ENCODE measurements at places on chromosomes 4 and X.

DNA sequence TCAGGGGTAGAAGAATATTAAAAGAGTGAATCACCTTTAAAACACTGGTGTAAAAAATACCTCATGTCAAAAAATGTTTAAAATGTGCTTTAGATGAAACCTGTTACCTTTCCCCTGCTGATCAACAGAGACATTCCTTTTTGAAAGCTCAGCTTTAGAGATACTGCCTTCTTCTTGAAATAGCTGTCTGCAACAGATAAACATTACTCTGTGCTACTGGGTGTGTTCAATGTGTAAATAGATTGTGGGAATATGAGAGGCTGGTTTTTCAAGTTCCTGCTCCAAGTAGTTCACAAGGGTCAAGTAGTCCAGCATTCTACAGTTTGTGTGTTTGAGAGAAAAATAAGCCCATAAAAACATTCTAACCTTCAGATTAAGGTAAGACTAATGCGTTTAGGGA lies at the start of gene SYTL5:
Gene SYTL5 (plus strand): TSS at position 263 of the 400 bp plus-strand sequence. CDS start 27,337 bp downstream, outside the sequence.
- no peak for DNase-seq

- peak; percentile 56 for DNase-seq
These were observed 6.5 kb upstream of the SMARCA1 start for GRCh38 chrX:129529685-129530281.

DNA sequence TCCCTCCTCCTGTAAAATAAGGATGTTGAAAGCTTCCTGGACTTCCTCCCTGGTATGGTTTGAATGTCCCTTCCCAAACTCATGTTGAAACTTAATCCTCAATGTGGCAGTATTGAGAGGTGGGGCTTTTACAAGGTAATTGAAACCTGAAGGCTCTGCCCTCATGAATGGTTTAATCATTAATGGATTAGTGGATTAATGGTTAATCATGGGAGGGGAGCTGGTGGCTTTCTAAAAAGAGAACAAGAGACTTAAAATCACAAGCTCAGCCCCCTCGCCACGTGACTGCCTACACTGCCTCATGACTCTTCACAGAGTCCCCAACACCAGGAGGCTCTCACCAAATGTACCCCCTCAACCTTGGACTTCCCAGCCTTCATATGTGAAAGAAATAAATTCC lies 124.6 kb upstream of the ANXA3 start:
- DNase-seq: no peak

DNA sequence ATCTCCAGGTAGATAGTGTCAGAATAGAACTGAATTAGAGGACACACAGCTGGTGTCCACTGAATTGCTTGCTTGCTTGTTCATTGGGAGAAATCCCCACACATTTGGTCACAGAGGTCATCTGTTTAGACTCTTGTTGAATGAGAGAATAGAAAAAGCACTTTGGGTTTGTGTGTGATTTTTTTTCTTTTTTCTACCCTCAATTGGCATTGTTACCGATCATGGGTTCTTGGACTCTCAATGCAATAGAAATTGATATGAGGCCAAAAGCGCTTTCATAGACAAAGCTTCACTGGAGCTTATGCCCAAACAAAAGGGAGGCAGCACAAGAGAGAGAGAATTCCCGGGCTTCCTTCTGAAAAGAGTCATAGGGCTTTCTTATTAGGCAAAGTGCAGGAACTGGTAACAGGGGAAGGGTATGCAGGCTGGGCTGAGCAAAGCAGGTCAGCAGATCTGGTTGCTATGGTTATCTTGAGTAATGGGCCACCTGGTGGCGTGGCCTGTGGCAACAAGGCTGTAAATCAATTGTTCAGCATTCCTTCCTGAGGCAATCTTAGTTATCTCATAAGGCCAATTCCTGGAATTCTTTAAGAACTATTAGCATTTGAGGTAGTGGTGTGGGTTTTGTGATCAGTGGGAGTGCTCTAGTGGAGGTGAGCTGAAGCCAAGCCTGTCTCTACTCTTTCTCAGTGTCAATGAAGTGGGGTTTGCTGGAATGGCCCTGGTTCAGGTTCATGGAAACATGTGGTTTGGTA lies 5.3 kb upstream of the GPR82 start:
- DNase-seq: peak; percentile 6

DNA sequence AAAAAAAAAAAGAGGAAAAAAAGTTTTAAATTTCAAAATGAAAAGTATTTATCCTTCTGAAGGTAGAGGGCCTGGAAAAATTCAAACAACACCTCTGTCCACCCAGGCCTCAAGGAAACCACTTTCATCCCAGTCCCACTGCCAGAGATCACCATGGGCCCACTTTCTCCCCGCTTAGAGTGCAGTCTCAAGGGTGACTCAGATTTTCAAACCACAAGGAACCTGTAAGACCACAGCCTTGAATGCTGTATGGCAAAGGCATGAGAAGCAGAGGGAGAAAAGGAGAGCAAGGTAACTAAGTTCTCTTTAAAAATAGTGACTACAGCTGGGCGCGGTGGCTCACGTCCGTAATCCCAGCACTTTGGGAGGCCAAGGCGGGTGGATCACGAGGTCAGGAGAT lies 87.9 kb upstream of the PACRGL start:
- DNase-seq: no peak

DNA sequence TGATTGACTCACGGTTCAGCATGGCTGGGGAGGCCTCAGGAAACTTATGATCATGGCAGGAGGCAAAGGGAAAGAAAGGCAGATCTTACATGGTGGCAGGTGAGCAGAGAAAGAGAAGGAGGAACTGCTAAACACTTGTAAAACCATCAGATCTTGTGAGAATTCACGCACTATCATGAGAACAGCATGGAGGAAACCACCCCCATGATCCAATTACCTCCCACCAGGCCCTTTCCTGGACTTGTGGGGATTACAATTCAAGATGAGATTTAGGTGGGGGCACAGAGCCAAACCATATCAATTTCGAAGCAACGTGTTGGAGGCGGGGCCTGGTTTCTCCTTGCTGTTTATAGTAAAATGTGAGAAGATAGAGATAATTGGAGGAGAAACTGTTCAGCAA lies 167.4 kb downstream of the GABRB1 start:
- no peak for DNase-seq

DNA sequence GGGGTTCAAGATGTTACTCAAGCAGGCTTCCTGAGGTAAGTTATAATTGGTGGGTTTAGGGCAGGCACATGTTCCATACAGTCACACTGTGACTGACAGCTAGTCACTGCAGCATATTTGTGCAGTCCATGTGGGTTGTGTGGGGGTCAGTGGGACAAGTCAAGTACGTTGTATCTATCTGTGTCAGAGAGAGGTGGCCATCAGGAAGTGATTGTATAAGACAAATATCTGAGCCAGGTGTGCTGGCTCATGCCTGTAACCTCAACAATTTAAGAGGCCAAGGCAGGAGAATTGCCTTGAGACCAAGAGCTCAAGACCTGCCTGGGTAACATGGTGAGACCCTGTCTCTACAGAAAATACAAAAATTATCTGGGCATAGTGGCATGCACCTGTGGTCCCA lies 509.3 kb downstream of the CENPC start:
- DNase-seq: peak; percentile 38

DNA sequence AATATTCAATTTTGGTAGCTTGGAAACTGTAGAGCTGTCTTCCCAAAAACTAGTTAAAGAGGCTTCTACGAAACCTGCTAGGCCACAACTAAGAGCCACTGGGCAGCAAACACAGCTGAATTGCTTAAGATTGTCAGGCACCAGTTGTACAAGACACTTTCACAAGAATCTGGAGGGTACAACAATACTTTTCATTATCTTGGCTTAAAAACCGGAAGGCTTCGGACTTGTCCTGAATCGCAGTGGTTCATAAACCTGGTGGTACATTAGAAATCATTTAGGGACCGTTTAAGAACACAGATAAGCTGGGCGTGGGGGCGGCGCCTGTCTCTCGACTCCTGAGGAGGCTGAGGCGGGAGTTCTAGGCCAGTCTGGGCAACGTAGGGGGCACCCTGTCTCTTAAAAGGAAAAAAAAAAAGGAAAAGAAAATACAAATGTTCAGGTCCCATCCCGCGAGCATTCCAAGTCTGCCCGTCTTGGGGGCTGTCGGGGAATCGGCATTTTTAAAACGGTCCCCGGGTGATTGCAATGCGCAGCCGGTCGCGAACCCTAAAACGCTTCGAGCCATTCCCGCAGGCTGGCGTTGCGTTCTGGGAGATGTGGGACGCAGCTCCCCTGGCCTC lies 763 bp downstream of the PYURF start:
- peak; percentile 59 for DNase-seq

DNA sequence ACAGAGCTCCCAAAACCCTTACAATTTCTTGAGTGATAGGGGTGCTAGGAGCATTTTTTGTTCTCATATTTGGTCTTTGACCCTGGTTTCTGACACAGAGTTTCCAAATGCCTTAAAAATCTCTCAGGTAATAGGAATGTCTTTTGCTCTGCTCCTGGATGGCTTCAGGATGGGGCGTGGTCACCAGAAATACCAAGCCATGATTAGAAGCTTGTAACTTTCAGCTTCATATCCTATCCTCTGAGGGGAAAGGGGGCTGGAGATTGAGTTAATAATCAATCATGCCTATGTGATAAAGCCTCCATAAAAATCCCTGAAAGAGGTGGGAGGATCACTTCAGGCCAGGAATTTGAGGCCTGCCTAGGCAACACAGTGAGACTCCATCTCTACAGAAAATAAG lies 34.6 kb upstream of the IL9R start:
- no peak for DNase-seq

DNA sequence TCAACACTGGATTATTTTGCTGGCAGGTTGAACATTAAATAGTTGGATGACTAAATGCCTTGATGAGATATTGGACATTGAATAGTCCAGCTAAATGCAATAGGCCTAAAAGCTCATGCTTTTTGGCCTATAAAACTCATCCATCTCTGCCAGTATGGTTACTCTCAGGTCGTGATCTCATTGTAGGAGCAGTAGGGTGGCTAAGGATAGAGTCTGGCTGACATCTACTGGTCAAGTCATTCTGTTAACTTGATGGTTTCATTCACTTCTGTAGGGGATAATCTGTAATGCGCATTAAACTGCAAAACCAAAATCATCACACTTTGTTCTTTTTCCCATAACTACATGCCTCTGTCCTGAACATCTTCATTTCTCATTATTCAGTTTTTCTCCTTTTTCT lies 227.0 kb downstream of the DKK2 start:
- peak; percentile 75 for DNase-seq

GRCh38 chr4:1417522-1418390 lies 11.5 kb upstream of the NKX1-1 start:
- no peak for DNase-seq

DNA sequence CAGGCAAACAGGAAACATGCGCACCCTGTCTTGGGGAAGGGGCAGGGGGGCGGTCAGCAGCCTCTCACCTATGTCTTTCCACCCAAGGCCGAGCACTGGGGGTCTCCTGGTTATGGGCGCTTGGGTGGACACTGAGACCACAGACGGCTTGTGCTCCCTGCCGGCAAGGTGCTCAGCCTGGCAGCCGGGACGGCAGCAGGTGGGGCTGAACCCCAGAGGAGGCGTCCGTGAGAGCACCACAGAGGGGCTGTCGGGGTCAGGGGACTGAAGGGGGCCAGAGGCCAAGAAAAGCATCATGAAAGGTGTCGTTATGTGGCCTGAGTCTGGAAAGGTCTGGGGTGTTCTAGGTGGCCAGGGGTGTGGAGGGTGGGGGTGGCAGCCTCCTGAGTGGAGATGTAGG lies 19.6 kb downstream of the DOK7 start:
- no peak for DNase-seq

DNA sequence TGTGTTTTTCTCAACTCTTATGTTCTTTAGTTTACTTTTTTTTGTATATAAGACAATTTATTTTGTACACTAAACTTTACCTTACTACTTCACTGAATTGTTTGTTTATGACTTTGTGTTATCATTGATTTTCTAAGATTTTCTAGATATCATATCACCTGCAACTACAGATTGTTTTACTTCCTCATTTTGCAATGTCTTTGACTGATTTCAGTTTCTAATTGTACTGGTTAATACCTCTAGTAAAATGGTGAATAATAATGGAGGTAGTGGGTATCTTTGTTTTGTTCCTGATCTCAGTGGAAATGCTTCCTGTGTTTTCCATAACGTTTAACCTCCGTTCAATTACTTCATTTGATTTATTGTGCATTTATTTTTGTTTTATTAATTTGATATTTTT lies 490.2 kb downstream of the TLL1 start:
- no peak for DNase-seq

- no peak for DNase-seq
These were observed 15.6 kb downstream of the OPHN1 start for GRCh38 chrX:68417651-68418050.

- DNase-seq: no peak
These were observed 1.0 kb upstream of the MECP2 start for GRCh38 chrX:154098551-154098950.

DNA sequence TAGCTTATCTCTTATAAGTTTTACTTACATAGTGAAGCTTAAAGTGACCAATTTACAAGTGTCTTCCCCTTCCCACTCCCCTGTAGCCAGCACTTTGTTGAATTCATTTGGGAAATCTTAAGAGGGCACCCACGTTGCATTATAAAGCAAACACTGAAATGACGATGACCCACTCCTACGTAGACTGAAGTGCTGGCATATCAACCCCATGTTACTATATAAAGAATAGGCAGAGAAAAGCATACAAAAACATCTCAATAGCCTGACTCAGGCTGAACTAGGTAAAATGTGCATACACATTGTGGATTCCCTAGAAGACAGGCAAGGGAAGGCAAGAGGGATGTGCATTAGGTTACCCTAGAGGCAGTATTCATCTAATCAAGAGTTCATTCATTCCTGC lies 313.4 kb downstream of the TENM3 start:
- no peak for DNase-seq

- no peak for DNase-seq
These were observed 187.3 kb downstream of the GABRB1 start for GRCh38 chr4:47218631-47219030.

DNA sequence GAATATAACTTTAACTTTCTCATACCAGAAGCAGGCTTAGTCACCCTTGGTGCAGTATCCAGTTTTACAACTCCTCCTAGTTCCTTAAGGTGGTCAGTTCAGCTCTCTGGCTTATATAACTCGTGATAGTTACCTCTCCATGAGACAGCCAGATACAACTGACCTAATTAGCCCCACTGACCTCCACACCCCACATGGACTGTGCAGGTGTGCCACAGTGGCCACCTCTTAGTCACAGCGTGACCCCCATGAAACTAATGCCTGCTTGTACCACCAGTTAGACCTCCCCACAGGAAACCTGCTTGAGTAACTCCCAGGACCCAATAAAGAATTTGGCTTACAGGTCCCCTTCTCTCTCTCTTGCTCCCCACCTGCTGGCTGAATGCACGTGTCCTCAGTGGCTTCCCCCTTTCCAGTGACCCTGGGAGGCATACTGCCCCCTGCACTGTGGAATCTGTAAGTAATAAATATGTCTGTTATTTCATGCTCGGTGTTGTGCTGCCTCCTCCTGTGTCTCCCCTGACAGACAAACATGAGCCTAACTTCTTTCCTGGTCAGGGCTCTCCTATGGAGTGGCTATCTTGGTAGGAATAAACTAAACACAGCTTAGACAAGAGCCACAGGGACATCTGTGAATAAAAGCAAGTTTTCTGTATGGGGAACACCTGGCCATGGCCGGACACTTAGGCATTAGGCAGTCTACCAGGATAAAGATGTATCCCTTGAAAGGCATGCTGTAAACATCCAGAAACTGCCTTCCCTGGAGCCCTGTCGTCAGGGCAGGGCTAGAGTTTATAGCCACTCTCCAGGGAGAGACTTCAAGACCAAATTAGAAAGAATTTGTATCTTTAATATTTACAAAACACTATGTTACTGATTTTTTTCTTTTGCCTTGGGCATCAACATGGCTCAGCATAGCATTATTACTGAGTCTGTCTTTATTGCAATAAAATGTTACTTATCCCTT lies 209.7 kb upstream of the BOD1L1 start:
- DNase-seq: no peak

GRCh38 chr4:183763990-183764754 lies 105.1 kb downstream of the TRAPPC11 start:
- no peak for DNase-seq

GRCh38 chrX:135089126-135089525 lies 31.2 kb downstream of the ETDB start:
- DNase-seq: no peak
